Calu3 (cell line): ENCODE measurements at places on chromosomes 7 and 10. TPM values are rescaled to one million over a fixed set of nuclear protein-coding genes. Genes with fewer than 3 reads are reported as not detected.

GRCh38 chr7:140026935-140027334 lies 35.8 kb downstream of the PARP12 start:
- H3K4me1 ChIP-seq, result no peaks in the 10 kb centered on the region
- H3K4me3 ChIP-seq, result no peak overlapping the region
- peaks cover 15% of the 10 kb centered on the region for H3K36me3 ChIP-seq
- H3K27ac ChIP-seq, result no peak overlapping the region
- DNase-seq, result no peak

Gene TMEM178B
- 1.5 and 4.6 TPM in 2 replicates for total RNA-seq

- H3K27ac ChIP-seq, result no peak overlapping the region
- no peaks in the 10 kb centered on the region for H3K36me3 ChIP-seq
- H3K27me3 ChIP-seq, result no peaks in the 10 kb centered on the region
- H3K4me3 ChIP-seq, result no peak overlapping the region
- DNase-seq, result no peak
These were observed 208.4 kb upstream of the LRRTM3 start for GRCh38 chr10:66717231-66717981.

DNA sequence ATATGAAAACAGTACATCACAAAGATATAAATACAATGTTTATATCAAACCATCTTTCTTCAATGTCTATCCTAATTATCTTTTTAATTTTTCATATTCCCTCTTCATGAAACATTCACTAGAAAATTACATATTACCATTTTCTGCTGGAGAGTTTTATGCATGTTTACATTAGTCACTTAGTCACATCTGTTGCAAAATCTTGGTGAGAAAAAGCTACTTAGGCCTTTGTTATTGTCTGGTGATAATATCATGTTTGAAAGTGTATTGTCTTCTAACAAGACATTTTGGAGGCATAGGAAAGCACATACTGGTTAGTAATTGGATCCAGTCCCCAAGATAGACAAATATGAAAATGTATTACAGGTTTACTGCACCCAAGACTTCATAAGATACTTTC lies 163.6 kb downstream of the GNAI1 start:
- no peak overlapping the region for H3K4me3 ChIP-seq
- no peak overlapping the region for H3K27ac ChIP-seq
- DNase-seq, result no peak
